ENCODE measurements at places on chromosomes 5 and 9. TPM values are rescaled to one million over a fixed set of nuclear protein-coding genes. Genes with fewer than 3 reads are reported as not detected.

The IFNK gene
- not detected for total RNA-seq

The PIGO gene
- total RNA-seq = 20.3 TPM

GRCh38 chr9:95177617-95178016 lies 139.9 kb downstream of the FANCC start:
- DNase-seq = no peak

GRCh38 chr5:148740966-148741742 lies 85.3 kb upstream of the ADRB2 start:
- peak; percentile 65 for DNase-seq

- no peak for DNase-seq
These were observed 14.8 kb upstream of the ABL1 start for GRCh38 chr9:130820135-130820738.

GRCh38 chr5:168468836-168469235 lies 17.4 kb upstream of the RARS1 start:
- DNase-seq = no peak

GRCh38 chr9:19995619-19996018 lies 206.8 kb upstream of the SLC24A2 start:
- DNase-seq = no peak

- no peak for DNase-seq
These were observed 70.2 kb upstream of the ELL2 start for GRCh38 chr5:96031811-96032261.

DNA sequence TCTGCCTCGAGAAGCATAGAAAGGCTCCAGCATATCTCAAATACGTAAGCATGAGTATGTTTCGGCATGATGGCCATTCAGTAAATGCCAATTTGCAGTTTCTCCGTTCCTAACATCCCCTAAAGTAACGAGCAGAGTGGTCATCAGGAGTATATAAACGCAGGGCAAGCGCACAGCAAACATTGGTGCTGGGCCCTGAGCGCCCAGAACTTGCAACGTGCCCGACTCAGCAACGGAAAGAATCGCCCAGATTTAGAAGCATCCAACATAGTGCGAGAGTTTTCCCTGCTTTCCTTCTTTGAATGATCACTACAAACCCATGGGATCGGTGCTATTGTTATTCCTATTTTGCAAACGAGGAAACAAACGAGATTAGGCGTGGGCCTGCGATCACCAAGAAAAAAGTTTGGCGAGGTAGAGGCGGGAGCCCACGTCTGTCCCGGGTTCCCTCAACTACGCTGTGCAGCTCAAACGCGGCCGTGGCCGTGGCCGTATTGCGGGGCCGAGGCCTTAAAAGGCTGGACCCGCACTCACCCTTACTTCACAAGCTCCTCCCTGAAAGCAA lies 505 bp downstream of the RPS14 start:
- no peak for DNase-seq

DNA sequence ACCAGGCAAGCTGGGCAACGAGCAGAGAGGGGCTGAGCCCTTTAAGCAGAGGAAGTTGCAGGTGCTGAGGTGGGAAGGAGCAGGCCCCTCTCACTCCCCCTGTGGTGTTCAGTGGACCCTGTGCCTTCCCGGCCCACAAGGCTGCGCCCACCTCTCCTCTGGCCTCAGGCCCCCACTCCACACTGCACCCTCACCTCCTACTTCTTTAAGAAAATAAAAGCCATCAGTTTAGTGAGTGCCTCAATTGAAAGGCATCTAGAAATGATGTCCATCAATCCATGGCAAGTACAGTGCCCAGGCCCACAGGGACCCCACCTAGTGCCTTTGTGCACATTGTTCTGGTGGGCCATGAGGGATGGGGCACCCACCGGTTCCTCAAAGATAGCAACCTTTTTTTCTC lies 158.0 kb downstream of the PAX5 start:
- no peak for DNase-seq

Data from PC-9 (cell line).